Left renal cortex interstitium (tissue), 4 donors: ENCODE measurements at places on chromosomes 13 and 19. TPM values are rescaled to one million over a fixed set of nuclear protein-coding genes. Genes with fewer than 3 reads are reported as not detected.

ACP7 gene
- polyA plus RNA-seq: 0.13 TPM

DCT gene
- polyA plus RNA-seq: 0.27 TPM

KLK12 gene
- not detected for polyA plus RNA-seq

ALOX5AP gene
- polyA plus RNA-seq: 5.6 TPM

PDE4C gene
- 2.1 TPM for polyA plus RNA-seq

RASAL3 gene
- 1.6 TPM for polyA plus RNA-seq

DCUN1D2 gene
- polyA plus RNA-seq: 15.3 TPM

ZNF486 gene
- 22.3 TPM for polyA plus RNA-seq
